ENCODE measurements at places on chromosomes 6 and 20. TPM values are rescaled to one million over a fixed set of nuclear protein-coding genes. Genes with fewer than 3 reads are reported as not detected.

The STMND1 gene
- total RNA-seq, result 0.47 TPM

The ZC3H12D gene
- 5.2 TPM for total RNA-seq

The PABPC1L gene
- 18.7 TPM for total RNA-seq

The PI16 gene
- total RNA-seq, result 6.1 TPM

The ISM1 gene
- total RNA-seq, result 0.66 TPM

All from mucosa of descending colon (tissue), 3 donors.